Kidney (tissue), 22 donors: ENCODE measurements at places on chromosomes 12 and 14. TPM values are rescaled to one million over a fixed set of nuclear protein-coding genes. Genes with fewer than 3 reads are reported as not detected.

Gene ZNF605
- 15.2 TPM for total RNA-seq

Gene PLA2G1B
- total RNA-seq, result not detected

Gene SLC6A15
- total RNA-seq, result 0.28 TPM

Gene EFS
- total RNA-seq, result 5.5 TPM

Gene MANSC4
- not detected for total RNA-seq

Gene HOMEZ
- total RNA-seq, result 14.8 TPM

Gene EIF2S3B
- total RNA-seq, result 1.5 TPM

Gene ACRBP
- 3.4 TPM for total RNA-seq

Gene SERPINA1
- 1,861 TPM for total RNA-seq

Gene COX8C
- total RNA-seq, result not detected

Gene FLRT2
- total RNA-seq, result 16.6 TPM

- H3K4me1 ChIP-seq, result no peaks in the 10 kb centered on the region
- H3K27me3 ChIP-seq, result no peaks in the 10 kb centered on the region
- H3K36me3 ChIP-seq, result no peaks in the 10 kb centered on the region
Measured at GRCh38 chr12:130245251-130245650, 83.0 kb downstream of the FZD10 start.

GRCh38 chr12:20863056-20863455 is 52.6 kb downstream of the SLCO1B3 start:
- no peak for DNase-seq
- H3K4me3 ChIP-seq, result no peak overlapping the region
- H3K27ac ChIP-seq, result no peak overlapping the region
- no peaks in the 10 kb centered on the region for H3K27me3 ChIP-seq
- no peaks in the 10 kb centered on the region for H3K4me1 ChIP-seq
- no peaks in the 10 kb centered on the region for H3K36me3 ChIP-seq

DNA sequence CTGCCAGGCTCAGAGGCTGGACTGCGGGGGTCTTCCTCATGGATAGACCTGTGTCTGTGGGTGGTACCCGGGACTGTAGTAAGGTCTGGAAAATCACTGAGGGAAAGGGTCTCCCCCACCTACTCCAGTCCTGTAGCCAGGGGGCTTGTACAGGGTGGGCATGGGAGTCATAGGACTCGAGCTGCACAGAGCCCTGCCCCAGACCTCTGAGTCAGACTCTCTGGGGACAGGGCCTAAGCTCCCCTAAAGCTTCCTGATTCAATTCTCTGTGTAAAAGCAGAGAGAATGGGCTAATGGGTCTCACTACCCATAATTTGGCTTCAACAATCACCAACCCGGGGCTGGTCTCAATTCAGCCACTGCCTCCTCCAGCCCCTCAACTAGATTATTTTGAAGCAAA is 27.0 kb downstream of the LRTM2 start:
- no peak overlapping the region for H3K27ac ChIP-seq
- no peaks in the 10 kb centered on the region for H3K36me3 ChIP-seq
- no peak for DNase-seq
- H3K27me3 ChIP-seq, result no peaks in the 10 kb centered on the region
- H3K4me1 ChIP-seq, result no peaks in the 10 kb centered on the region
- H3K4me3 ChIP-seq, result no peak overlapping the region

DNA sequence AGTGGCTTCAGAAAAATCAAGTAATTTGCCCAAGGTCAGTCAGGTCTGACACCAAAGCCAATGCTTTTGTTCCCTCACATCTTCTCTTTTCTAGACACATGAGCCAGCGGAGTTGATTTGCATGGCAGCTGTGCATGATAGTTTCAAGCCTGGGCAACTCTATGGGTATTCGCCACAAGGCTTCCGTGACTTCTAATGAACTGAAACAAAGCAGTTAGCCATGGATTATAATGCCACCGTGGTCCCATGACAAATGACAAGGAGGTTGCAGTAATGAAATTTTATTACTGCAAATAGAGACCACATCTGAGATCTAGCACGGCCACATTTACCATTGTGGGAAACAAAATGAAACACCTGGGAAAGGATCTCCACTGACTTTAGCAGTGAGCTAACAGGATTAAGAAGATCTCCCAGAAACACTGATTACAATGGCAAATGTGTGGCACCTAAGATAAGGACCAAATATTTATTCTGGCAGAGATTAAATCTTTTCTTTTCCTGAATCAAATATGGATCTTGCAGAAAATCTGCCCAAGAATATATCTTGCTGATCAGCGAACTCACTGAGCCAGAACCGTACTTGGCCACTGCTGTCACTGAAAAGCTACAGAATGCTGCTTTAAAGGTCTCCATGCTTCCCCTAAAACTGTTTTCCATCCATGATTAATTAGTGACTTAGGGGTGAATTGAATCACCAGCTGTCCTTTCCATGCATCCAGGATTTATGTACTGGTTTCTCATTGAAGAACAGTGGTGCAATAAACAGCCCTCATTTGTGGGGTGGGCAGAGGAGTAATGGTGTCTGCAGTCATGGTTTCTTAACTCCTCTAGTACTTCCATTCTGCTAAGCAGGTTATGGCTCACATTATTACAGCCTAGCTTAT is 551.0 kb downstream of the DIO2 start:
- H3K36me3 ChIP-seq, result no peaks in the 10 kb centered on the region
- no peaks in the 10 kb centered on the region for H3K4me1 ChIP-seq
- no peak overlapping the region for H3K4me3 ChIP-seq
- H3K27me3 ChIP-seq, result no peaks in the 10 kb centered on the region

- H3K4me3 ChIP-seq, result no peak overlapping the region
- no peaks in the 10 kb centered on the region for H3K36me3 ChIP-seq
- peak; percentile 31 for DNase-seq
Measured at GRCh38 chr14:59688224-59689170, 111.9 kb upstream of the CCDC175 start.

DNA sequence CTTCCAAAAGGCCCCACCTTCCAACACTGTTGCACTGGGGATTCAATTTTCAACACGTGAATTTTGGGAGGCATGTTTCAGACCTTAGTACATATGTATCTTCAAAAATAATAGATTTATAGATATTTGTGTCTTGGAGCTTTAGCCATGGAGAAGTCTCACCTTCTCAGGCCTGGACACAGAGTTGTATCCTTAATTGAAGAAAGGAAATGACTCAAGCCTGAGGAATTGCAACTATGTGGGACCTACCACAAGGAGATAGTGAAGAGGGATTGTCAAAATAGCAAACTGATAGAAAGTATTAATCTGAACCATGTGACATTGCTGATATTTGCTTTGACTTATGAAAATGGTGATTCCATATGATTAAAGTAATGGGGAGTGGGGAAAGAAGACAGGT is 89.8 kb downstream of the ACSS3 start:
- no peak overlapping the region for H3K4me3 ChIP-seq
- no peaks in the 10 kb centered on the region for H3K27me3 ChIP-seq
- H3K27ac ChIP-seq, result no peak overlapping the region
- no peaks in the 10 kb centered on the region for H3K36me3 ChIP-seq
- no peak for DNase-seq

DNA sequence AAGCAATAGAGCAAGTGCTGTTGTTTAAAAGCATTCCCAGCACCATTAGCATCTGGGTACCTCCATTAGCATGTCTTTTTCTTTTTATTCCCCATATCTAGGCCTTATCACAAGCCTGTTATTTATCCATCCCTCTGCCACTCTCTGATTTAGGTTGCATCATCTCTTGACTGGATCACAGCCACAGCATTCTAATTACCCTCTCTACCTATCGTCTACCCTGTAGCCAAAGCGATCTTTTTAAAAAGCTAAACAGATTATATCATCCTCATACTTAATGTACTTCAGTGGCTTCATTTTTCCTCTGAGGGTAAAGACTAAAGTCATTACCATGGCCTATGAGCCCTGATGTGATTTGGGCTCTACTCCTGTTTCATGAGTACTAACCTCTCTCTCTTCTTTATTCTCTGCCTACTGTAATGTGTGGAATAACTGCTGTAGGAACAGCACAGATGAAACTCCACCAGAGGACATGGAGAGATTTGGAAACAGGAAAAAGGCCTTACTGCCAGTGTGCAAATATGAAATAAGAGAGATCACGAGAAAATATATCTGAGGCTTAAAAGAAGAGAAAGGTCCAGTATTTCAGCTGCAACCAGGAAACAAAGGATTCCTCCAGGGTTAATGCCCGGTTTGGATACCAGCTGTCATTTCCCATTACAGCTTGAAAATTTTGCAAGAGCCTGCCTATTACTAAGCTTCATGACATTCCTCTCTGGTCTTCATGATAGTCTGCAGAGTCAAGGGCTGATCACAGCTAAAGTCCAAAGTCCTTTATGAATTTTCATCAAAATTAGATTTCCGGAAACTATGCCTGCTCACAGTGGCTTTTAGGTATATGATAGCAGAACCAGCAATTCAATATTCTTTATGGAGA is 422.5 kb upstream of the PDE3A start:
- H3K4me1 ChIP-seq, result no peaks in the 10 kb centered on the region
- DNase-seq, result no peak
- H3K27ac ChIP-seq, result no peak overlapping the region

- H3K4me1 ChIP-seq, result no peaks in the 10 kb centered on the region
- no peak for DNase-seq
- H3K36me3 ChIP-seq, result peaks cover 7% of the 10 kb centered on the region
- H3K4me3 ChIP-seq, result peak overlapping the region; percentile 95
- no peaks in the 10 kb centered on the region for H3K27me3 ChIP-seq
Measured at GRCh38 chr14:24269910-24270536, 1.4 kb downstream of the RABGGTA start.

DNA sequence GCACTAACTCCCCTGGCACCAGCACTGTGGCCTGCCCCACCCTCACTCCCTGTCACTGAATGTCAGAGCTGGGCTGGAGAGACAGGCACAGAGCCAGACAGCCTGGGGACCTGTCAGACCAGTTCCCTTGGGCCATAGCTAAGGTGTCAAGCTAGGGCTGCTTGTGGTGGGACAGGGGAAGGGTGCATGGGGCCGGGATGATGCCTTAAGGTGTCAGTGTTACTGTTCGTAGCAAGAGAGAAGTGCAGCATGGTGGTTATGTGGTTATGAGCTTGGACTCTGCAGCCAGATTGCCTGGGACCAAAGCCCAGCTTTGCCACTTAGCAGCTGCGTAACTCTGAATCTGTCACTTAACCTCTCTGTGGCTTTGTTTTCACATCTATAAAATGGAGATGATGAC is 3.8 kb downstream of the RAPGEF3 start:
- DNase-seq, result no peak
- no peak overlapping the region for H3K4me3 ChIP-seq
- H3K4me1 ChIP-seq, result peaks cover 55% of the 10 kb centered on the region
- peak overlapping the region; percentile 80 for H3K27ac ChIP-seq

GRCh38 chr12:93939641-93940325 is 208.6 kb upstream of the PLXNC1 start:
- H3K4me1 ChIP-seq, result no peaks in the 10 kb centered on the region
- H3K4me3 ChIP-seq, result no peak overlapping the region
- no peaks in the 10 kb centered on the region for H3K27me3 ChIP-seq
- no peak overlapping the region for H3K27ac ChIP-seq
- no peak for DNase-seq

DNA sequence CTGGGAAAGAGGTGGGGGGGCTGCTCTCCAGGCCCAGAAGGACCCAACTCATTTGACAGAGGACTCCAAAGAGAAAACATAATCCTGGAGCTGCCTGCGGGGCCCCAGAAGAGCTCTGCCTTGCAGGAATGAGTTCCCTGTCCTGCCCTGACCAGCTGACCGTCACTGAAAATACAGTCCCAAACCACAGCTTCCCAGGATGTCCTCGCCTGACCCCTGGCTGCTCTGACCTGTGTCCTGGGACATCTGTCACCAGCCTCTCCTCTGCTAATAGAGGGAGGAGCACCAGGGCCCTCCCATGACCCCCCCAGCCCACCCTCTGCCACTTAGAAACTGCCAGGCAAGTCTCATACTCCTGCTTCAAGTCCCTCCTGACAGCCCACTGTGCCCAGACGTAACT is 9.8 kb downstream of the FIGNL2 start:
- H3K36me3 ChIP-seq, result no peaks in the 10 kb centered on the region
- DNase-seq, result no peak
- peaks cover 2% of the 10 kb centered on the region for H3K4me1 ChIP-seq
- no peak overlapping the region for H3K4me3 ChIP-seq
- H3K27ac ChIP-seq, result no peak overlapping the region

DNA sequence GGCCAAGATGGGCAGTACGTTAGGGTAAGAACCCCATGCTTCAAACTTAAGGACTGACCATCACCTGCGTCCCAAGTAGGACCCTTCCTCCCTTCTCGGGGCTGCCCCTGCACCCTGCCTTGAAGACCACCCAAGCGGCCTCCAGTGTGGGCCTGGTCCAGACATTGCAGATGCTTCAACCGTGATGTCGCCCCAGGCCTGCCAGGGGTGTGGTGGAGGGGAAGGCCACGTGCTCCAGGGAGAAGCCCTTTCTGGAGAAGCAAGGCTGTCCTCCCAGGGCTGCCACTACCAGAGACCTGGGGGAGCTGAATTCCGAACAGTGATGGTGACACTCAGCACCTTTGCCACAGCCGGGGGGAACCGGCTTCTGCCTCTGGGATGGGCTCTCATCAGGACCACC is 13.3 kb downstream of the NGB start:
- no peaks in the 10 kb centered on the region for H3K27me3 ChIP-seq
- no peak overlapping the region for H3K4me3 ChIP-seq
- no peaks in the 10 kb centered on the region for H3K4me1 ChIP-seq
- peak; percentile 51 for DNase-seq
- no peaks in the 10 kb centered on the region for H3K36me3 ChIP-seq

GRCh38 chr12:52126050-52126604 is 46.6 kb downstream of the SMIM41 start:
- H3K27ac ChIP-seq, result peak overlapping the region; percentile 75
- H3K27me3 ChIP-seq, result no peaks in the 10 kb centered on the region
- no peak overlapping the region for H3K4me3 ChIP-seq
- no peaks in the 10 kb centered on the region for H3K36me3 ChIP-seq
- H3K4me1 ChIP-seq, result peaks cover 4% of the 10 kb centered on the region

GRCh38 chr12:76010732-76011458 is 20.7 kb downstream of the PHLDA1 start:
- DNase-seq, result no peak
- no peaks in the 10 kb centered on the region for H3K27me3 ChIP-seq
- no peak overlapping the region for H3K27ac ChIP-seq
- H3K36me3 ChIP-seq, result no peaks in the 10 kb centered on the region
- H3K4me3 ChIP-seq, result no peak overlapping the region
- H3K4me1 ChIP-seq, result no peaks in the 10 kb centered on the region

- no peak overlapping the region for H3K27ac ChIP-seq
- H3K27me3 ChIP-seq, result no peaks in the 10 kb centered on the region
- no peaks in the 10 kb centered on the region for H3K4me1 ChIP-seq
- no peak overlapping the region for H3K4me3 ChIP-seq
- H3K36me3 ChIP-seq, result no peaks in the 10 kb centered on the region
- no peak for DNase-seq
Measured at GRCh38 chr12:93358058-93358457, 19.7 kb upstream of the NUDT4 start.

GRCh38 chr14:32422440-32422839 is 93.3 kb downstream of the AKAP6 start:
- H3K27ac ChIP-seq, result no peak overlapping the region
- H3K27me3 ChIP-seq, result no peaks in the 10 kb centered on the region
- no peaks in the 10 kb centered on the region for H3K4me1 ChIP-seq

DNA sequence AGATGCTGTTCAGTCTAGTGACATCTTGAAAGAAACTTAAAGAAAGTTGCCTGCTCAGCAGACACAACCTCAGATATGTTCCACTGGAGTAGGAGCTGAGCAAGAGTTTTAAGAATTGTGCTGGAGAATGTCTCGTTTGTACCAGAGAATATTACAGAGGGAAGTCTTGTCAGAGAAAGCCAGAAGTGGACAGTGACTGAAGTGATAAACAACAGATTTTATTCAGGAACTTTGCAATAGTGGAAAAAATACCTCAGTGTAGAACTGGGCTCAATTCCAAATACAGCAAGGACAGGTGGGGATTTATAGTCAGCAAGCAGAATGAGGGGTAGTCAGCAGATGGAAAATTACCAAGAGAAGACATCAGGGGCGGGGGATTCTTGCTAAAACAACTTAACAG is 18.6 kb downstream of the ZDHHC17 start:
- no peak overlapping the region for H3K27ac ChIP-seq
- H3K36me3 ChIP-seq, result no peaks in the 10 kb centered on the region
